ENCODE measurements at places on chromosomes 5 and 9.

DNA sequence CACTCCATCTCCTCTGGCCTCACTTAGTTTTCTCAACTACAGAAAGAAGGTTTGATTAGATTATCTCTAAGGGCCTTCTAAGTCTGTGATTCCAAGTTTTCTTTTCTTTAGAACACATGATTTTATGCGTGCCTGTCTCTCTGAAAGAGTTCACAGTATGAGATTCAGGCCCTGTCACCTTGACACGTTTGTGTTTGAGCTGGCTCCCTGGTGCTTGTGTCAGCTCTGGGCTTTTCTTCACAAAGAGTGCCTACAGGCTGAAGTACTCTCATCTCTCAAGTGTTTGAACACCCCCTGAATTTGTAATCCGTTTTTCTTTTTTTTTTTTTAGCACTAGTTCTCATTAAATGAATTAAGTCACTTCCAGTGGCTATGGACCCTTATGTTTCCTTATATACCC lies 306.9 kb upstream of the C9orf72 start:
- no peak for DNase-seq

DNA sequence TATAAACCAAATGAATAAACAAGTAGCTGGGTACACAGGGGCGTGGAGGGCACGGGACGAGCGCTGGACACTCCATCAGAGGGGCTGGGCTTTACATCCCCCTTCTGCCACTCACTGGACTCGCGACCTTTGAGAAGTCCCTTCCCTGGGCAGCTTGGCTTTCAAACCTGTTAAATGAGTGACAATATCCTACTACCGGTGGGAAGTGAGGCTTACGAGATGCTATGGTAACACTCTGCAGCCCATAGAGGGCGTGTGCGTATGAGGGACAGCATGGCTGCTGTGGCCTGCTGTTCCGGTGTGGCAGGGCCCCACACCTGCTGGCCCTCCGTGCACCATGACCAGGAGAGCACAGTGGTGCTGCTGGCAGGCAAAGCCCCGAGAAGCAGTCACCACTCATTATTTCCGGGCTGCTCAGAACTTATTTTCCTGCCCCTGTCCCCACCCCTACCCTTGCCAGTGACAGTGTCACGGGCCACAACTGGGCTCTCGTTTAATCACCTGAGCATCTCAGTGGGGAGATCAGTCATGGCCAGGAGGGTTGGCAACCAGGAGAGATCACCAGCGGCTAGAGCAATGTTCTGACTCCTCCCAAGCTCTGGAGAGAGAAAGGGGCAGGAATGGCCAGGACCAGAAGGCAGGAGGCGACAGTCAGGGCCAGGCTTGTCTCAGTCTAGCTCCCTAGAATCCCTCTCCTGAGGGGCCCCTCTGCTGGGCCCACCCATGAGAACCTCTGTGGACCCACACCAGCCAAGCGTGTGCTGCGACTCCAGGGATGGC lies 10.5 kb downstream of the CLTB start:
- DNase-seq, result no peak

DNA sequence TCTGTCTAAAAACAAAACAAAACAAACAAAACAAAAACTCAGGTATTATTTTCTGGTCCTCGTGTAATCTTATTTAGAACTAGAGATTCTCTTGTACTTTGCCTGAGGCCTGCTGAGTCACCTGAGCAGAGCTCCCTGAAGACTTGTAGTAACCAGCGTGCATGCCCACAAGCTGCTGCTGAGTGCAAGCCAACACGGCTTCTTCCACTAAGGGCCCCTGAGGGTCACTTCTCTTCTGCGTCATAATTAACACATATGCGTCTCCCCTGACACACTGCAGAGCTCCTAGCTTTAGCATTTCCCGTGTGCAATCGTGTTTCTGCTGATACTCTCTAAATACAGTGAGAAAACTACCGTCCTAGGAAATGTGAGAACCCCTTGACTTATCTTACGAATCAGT lies 10.9 kb upstream of the NDFIP1 start:
- no peak for DNase-seq

- peak; percentile 55 for DNase-seq
Measured at GRCh38 chr5:74866596-74867162, 492 bp upstream of the FAM169A start.

GRCh38 chr9:93060746-93061259 lies 2.3 kb downstream of the SUSD3 start:
- no peak for DNase-seq

- DNase-seq, result no peak
Measured at GRCh38 chr5:159504857-159505304, 174.6 kb upstream of the IL12B start.

Data from neuronal stem cell (in vitro differentiated cells).